Liver (tissue), 10 donors: ENCODE measurements at places on chromosomes 4 and X.

GRCh38 chrX:34656842-34657725, at the start of gene TMEM47:
TMEM47 (minus strand) TSS chrX:34657285; CDS start chrX:34657029, 256 bp downstream.
- DNase-seq = peak; percentile 49
- H3K36me3 ChIP-seq = no peaks in the 10 kb centered on the region
- no peaks in the 10 kb centered on the region for H3K4me1 ChIP-seq

- DNase-seq = no peak
- no peak overlapping the region for H3K4me3 ChIP-seq
- H3K27ac ChIP-seq = no peak overlapping the region
These were observed 2.5 kb downstream of the BMP3 start for GRCh38 chr4:81032771-81033684.

- no peaks in the 10 kb centered on the region for H3K4me1 ChIP-seq
- no peaks in the 10 kb centered on the region for H3K36me3 ChIP-seq
- H3K27me3 ChIP-seq = peaks cover 5% of the 10 kb centered on the region
- DNase-seq = no peak
- no peak overlapping the region for H3K4me3 ChIP-seq
These were observed 12.7 kb downstream of the FRAS1 start for GRCh38 chr4:78069859-78070258.

- no peak for DNase-seq
- no peak overlapping the region for H3K27ac ChIP-seq
- peaks cover 9% of the 10 kb centered on the region for H3K36me3 ChIP-seq
These were observed 51.2 kb downstream of the SMARCA1 start for GRCh38 chrX:129472116-129472515.

GRCh38 chr4:8188085-8188484, 11.0 kb upstream of the SH3TC1 start:
- H3K4me1 ChIP-seq = no peaks in the 10 kb centered on the region
- no peaks in the 10 kb centered on the region for H3K36me3 ChIP-seq
- H3K27me3 ChIP-seq = no peaks in the 10 kb centered on the region
- no peak for DNase-seq
- H3K27ac ChIP-seq = no peak overlapping the region

GRCh38 chr4:112704991-112705845, 68.3 kb downstream of the LARP7 start:
- no peak overlapping the region for H3K27ac ChIP-seq
- no peak for DNase-seq
- peaks cover 4% of the 10 kb centered on the region for H3K27me3 ChIP-seq
- peaks cover 3% of the 10 kb centered on the region for H3K4me1 ChIP-seq
- H3K36me3 ChIP-seq = no peaks in the 10 kb centered on the region
- H3K4me3 ChIP-seq = peak overlapping the region; percentile 27
